Activated CD8-positive, alpha-beta memory T cell treated with anti-CD3 and anti-CD28 coated beads, Interleukin-2, amount 50 U/mL, for 48 hours (primary cell): ENCODE measurements at places on chromosomes 7 and 10.

- DNase-seq, result no peak
Observed at GRCh38 chr7:28168393-28169158, 12.0 kb downstream of the JAZF1 start.

GRCh38 chr7:50416527-50417182 is 33.5 kb downstream of the FIGNL1 start:
- DNase-seq, result no peak

DNA sequence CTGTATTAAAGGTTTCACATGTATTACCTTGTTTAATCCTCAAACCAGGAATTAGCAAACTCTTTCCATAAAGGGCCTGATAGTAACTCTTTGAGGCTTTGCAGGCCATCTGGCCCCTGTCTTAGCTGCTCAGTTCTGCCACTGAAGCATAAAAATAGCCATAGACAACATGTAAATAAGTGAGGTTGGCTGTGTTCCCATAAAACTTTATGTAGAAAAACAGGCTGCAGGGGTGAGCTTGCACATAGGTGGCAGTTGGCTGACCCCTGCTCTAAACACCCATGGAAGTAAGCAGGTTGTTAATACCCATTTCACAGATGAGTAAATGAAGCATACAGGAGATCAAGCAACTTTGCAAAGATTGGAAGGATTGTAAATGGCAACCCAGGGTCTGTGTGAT is 1279.2 kb upstream of the AUTS2 start:
- DNase-seq, result no peak

DNA sequence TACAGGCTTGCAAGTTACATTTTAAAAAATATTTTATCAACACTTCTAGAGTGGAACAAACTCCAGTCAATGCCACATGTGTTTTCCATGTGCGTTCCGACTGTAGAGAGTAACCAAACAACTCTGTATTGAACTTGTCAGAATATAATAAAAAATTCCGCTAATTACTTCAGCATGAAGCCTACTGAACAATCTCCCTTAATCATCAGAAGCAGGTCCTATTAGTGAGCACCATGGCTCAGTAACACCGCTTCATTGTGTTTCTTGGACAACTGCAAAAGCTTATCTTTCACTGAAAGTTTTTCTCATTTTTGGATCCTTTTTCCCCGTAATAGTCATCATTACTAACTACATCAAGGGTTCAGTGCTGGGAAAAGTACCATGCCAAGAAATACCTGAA is 117.0 kb downstream of the MKX start:
- DNase-seq, result no peak

- DNase-seq, result no peak
Observed at GRCh38 chr7:75756991-75757676, 14.9 kb downstream of the CCL26 start.

GRCh38 chr10:8246548-8246947 is 192.1 kb downstream of the GATA3 start:
- no peak for DNase-seq

GRCh38 chr10:77332256-77332655 is 305.4 kb downstream of the KCNMA1 start:
- no peak for DNase-seq

- peak; percentile 65 for DNase-seq
Observed at GRCh38 chr10:110207011-110207804, at the start of gene MXI1. MXI1 (plus strand) TSS chr10:110207605; CDS start chr10:110207809, 204 bp downstream.

GRCh38 chr10:125846894-125847293 is 23.5 kb downstream of the BCCIP start:
- no peak for DNase-seq

DNA sequence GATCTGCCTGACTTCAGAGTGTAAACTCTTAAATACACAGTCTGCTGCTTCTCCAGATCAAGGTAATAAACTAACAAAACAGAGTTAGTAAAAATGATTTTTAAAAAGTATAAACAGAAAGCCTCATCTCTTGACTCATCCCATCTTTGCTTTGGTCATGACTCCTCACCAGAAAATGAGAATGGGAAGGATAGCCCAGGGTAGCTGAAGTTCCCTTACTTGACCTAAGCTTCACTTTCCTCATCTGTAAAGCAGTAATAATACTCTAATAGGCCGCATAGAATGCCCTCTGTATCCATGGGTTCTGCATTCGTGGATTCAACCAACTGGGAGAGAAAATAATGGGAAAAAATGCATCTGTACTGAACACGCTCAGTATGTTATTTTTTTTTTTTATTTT is 11.3 kb upstream of the SLC25A28 start:
- no peak for DNase-seq

- DNase-seq, result no peak
Observed at GRCh38 chr10:43000651-43001426, 76.0 kb upstream of the RET start.

- no peak for DNase-seq
Observed at GRCh38 chr10:4662576-4663161, 163.3 kb upstream of the AKR1E2 start.
